Activated CD4-positive, alpha-beta memory T cell treated with anti-CD3 and anti-CD28 coated beads, Interleukin-2, amount 10 ng/mL, durations not matched to agents 7 days and 5 days (primary cell): ENCODE measurements at places on chromosomes 16 and 17.

DNA sequence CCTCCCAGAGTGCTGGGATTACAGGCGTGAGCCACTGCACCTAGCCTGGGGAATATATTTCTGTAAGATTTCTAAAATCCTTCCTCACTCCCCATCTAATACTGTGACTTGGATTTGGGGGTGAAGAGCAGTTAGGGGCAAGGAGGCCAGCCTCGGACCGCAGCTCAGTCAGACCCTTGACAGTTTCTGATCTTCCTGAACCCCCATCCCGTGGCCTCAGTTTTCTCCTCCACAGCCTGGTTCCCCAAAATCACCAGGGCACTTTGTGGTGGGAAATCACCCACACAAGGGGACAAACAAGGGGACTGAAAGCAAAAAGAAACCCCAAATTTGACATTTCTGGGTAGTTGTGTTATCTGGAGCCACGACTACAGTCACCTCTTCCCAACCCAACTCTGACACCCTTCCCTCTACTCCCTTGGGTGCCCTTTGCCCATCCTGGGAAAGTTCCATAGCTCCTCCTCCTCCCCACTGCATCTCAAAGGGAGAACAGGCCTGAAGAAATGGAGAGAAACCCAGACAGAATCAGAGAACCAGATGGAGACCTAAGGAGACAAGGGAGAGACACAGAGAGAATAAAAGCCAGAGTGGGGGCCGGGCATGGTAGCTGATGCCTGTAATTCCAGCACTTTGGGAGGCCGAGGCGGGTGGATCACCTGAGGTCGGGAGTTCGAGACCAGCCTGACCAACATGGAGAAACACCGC, 2.8 kb upstream of the STAT5A start:
- DNase-seq, result no peak

DNA sequence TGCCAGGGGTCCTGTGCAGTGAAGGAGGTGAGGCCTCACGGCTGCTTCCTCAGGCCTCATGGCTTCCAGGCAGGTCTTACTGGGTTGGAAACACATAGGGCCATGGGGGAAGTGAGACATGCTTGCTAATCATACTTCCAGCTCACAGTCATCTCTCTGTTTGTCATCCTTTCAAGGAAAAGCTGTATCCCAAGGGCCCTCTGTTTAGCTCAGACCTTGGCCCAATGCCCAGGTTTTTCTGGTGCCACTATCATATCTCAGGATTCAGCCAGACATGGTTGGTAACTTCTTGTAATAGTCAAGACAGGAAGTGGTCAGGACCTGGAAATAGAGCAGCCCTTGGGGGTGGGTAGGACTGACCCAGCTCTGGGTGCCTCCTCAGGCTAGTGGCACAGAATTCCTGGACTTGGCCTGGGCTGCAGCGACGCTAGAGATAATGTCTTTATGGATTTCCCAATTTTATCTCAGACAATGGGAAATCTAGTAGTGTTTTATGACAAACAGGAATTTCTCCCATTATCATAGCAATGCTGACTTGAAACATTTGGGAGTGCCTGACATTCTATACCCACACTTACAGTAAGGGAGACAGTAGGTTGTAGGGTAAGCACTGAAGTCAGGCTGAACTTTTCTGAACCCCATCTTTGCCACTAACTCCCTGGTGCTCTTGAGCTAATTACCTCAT, 13.5 kb upstream of the ITGB3 start:
- no peak for DNase-seq

DNA sequence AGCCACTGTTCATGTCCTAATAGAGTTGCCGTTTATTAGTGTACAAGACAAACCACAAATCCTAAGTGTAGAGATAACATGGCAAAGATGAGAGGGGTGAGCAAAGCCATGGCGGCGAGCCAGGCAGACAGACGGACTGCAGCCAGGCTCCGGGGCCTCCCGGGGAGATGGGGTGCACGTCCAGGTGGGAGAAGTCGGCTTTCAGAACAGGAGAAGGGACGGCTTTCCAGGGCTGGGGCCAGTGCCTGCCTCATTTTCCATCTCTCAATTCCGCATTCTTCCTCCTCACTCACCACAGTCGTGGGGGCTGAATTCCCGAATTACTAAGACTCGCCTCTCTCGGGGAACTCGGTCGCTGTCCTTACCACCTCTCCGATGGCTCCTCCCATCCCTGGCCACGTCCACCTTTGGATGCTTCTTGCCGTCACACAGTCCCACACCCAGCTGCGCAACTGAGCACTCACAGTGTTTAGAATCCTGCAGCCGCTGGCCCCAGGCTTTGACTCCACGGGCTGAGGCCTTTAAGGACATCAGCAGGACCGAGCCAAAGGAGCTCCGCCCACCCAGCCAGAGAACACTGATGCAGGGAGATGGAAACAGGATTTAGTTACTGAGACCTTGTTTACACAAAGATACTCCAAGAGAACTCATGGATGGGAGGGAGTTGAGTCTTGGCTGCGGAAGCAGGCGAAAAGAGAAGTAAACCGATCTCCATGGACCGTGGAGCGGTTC, 59.7 kb downstream of the RNF112 start:
- no peak for DNase-seq

DNA sequence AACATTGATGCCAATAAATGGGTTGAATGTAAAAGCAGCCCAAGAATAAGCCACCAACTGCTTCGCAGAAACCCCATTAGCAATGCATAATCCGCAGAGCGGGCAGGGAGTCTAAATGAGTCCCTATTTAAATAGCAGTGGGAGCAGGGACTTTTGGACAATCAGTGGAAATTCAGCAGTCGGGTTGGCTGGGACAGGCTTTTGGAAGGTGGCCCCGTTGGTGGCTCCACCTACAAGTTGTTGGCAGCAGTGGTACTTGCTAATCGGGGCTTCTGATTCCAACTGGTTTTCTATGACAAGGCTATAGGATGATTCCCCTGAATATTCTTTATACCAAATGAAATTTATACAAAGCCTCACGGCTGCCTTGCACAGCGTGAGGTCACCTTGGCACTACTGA, 86.3 kb downstream of the WDR59 start:
- DNase-seq, result no peak

DNA sequence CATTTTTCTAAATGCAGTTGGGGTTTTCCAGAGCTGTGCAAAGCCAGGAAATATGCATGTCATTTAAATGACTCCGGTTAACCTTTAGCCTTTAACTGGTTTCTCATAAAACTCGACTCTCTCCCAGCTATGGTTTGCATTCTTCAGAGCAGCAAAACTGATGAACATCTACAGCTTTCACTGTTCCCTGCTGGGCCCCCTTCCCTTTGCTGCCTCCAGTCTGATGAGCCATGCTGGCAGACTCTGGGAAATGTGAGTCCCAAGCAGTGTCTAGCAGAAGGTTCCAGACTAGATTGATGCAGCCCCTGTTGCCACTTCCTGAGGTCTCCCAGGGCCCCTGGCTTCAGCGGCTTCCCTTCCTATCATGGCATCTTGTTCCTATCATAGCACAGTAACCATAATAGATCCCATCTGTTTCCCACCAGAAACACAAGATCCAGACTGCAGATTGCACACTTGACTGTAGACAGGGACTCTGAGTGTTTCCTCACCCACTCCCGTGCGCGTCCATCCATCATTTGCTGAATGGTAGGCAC, 135.4 kb downstream of the CLEC16A start:
- DNase-seq, result no peak

- no peak for DNase-seq
These were observed 70.6 kb upstream of the TOX3 start for GRCh38 chr16:52617591-52617990.

DNA sequence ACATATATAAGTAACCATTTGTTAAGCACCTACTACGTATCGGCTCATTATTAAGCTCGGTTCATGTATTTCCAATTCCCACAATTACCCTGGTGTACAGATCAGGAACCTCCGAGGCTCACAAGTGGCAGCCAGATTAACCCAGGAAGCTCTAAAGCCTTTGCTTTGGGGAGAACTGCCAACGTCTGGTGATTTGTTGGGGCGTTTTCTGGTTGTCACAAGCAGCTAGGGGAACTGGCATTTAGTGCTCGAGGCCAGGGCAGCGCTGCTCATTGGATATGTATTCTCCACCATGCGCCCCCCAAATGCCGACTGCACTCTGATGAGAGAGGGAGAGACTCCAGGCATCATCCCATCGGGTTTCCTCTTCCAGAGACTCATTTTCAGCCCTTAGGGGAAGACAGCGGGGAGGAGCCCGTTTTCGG, 541 bp downstream of the ZNF18 start:
- peak; percentile 55 for DNase-seq

- no peak for DNase-seq
These were observed 254.8 kb upstream of the TBX2 start for GRCh38 chr17:61144617-61145564.

DNA sequence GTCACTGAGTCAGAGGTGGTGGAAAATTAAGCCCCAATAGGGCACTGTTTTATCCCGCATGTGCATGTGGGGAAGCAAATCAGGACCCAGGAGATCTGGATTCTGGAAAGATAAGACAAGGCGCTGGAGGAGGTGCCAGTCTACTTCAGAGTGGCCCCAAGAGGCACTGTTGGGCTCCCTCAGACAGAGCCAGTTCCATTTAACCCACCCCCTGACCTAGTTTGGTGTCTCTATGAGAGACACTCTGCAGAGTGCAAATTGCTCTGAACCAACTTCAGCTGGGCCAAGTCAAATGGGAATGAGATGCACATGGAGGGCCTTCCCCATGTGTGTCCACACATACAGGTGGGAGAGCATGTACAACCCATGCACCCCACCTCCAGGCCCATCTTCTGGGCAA, 71.1 kb upstream of the MED9 start:
- no peak for DNase-seq

DNA sequence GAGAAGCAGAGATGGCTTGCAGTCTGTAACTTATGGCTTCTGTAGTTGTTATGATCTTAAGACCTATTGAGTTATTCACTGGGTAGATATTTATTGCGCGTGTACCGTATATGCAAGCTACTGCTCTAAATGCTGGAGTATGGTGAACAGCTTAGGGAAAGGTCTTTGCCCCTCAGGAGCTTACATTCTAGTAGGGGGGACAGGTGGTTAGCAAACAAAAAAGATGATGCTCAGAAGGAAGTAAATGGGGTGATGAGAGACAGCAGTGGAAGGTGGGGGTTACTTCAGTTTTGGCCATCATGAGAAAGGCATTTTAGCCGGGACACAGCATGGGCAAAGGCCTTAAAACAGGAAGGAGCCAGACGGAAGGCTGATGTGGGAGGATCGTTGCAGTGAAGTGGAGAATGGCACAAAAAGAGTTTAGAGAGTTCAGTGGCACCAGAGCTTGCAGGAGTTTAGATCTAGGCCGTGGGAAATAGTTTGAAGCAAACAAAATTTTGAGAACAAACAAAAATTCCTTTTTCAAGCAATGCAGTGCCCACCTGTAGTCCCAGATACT, 2.1 kb downstream of the ARMC7 start:
- no peak for DNase-seq

- no peak for DNase-seq
These were observed 38.1 kb downstream of the CMC2 start for GRCh38 chr16:80968386-80969113.

DNA sequence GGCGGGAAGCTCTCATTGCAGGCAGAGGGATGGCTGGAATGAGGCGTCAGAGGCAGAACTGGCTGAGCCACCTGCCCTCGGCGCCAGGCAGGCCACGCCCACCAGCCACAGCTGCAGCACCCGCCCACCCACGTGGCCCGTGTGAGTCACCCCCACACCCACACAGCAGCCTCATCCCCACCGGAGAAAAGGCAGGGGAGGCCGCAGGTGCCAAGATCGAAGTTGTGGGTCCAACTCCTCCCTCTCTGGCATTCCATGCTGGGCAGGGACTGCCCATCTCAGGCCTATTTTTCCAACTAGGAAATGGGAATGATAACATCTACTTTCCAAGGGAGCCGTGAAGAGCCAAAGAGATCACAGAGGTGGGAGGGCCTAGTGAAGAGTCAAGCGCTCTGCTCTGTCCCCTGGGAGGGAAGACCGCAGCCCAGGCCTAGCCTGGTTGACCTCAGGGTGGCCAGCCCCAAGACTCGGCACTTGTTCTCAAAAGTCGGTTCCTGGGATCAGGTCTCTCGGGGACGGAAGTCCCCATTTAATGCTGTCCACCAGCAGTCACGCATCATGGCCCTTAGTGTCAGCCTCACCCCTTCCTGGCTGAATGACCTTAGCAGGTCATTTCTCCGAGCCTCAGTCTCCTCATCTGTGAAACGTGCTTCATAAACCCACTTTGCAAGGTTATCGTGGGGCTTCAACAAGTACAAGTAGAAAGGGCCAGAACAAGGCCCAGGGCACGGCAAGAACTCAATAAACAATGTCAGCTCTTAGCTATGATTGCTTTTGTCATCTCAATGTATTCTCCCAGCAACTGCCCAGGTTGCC, at the start of gene TRPV3:
TSS of gene TRPV3 (minus strand) at position 45 of the 816 bp plus-strand sequence. CDS start 2,962 bp downstream, outside the sequence.
- DNase-seq, result peak; percentile 66

DNA sequence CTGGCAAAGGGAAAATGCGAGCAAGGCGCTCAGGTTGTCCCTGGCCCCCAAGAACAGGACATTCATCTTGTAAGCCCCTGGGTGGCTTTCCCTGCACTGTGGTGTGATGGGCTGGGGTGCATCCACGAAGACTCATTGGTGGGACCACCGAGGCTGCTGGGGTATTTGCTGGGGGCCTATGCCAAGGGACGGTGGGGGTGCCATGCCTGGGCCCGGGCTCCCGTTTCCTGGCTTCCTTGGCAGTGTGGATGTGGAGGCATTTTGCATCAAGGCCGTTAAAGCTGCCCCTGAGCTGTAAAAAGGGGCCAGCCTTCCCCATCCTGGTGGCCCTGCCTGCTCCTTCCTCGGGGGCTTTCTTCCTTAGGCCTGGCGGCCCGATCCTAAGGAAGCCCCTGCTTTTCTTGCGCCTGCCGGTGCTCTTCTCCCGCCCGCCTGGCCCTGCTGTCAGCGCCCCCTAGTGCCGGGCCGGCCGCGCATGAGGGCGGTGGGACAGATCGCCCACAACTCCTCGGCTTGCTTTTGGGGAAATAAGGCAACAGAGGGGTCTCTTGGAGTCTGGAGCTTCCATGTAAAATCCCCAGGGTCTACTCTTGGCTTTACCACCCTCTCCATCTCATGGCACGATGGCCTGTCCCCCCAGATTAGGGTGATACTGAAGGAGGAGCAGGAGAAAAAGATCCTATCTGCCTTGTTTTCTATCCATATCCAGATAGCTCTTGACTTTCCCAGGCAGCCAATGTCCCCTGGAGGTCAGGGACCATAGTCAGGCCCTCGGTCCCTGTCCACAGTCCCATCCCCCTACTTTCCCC, 9.8 kb upstream of the TBX2 start:
- peak; percentile 47 for DNase-seq

DNA sequence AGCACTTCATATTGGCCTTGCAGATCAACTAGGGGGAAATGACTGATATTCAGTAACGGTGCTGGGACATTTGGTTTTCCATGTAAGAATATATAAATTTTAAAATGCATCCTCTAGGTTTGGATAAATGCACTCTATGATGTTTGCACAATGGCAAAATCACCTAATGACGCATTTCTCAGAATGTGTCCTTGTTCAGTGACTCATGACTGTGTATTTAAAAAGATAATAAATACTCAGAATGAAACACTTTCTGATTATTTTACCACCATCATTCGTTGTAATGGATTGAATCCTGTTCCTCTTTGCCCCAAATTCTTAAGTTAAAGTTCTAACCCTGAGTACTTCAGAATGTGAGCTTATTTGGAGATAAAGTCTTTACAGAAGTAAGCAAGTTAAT, 17.2 kb upstream of the ADGRG1 start:
- no peak for DNase-seq

GRCh38 chr16:74288065-74288464, 8.5 kb upstream of the PSMD7 start:
- DNase-seq, result no peak
